ENCODE measurements at places on chromosomes 1 and 21.

GRCh38 chr1:30258471-30258870 lies 464.9 kb downstream of the MATN1 start:
- DNase-seq = no peak

GRCh38 chr1:221040101-221040500 lies 160.9 kb downstream of the HLX start:
- no peak for DNase-seq

GRCh38 chr21:41102281-41102680 lies 65.7 kb upstream of the BACE2 start:
- no peak for DNase-seq

DNA sequence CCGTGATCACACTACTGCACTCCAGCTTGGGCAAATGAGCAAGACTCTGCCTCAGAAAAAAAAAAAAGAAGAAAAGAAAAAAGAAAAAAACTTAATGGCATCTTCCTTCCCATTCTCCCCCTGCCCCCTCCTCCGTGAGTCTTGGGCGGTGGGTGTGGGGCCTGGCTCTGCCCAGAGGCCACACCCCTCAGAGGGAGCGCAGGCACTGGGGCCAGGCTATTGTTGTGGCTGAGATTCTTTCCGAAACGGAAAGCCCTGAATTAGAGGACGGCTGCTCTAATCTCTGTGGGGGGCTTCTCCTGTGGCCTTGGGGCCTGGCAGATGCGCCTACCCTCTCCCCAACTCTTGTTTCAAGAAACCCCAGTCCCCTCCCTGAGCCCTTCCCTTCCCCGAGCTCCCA lies 4.1 kb upstream of the FAM110D start:
- no peak for DNase-seq

DNA sequence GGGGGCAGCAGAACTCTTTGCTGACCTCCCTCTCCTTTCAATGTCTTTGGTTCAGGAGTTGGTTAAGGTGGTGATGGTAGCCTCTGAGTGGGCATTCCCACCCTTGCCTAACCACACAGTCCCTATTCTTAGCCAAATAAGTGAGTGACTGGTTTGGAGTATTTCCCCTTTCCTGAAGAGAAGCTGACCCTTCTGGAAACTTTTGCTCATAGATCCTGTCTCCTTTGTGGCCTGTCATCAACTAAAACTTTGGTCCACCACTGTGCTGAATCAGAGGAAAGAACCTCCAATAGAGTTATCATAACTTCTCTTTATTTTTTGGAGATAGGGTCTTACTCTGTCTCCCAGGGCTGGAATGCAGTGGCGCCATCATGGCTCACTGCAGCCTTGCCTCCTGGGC lies 31.1 kb downstream of the C1orf21 start:
- DNase-seq = no peak

- peak; percentile 96 for DNase-seq
These were observed 56.3 kb upstream of the COA6 start for GRCh38 chr1:234316937-234317336.

DNA sequence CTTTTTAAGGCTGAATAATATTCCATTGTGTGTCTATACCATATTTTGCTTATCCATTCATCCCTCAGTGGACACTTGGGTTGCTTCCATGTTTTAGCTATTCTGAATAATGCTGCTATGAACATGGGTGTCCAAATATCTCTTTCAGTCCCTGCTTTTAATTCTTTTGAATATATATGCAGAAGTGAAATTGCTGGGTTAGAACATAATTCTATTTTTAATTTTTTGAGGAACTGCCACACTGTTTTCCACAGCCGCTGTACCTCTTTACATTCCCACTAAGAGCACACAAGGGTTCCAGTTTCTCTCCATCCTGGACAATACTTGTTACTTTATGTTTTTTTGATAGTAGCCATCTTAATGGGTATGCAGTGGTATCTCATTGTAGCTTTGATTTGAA lies 65.6 kb downstream of the RIMS3 start:
- DNase-seq = no peak

GRCh38 chr1:44409757-44410156 lies 4.7 kb downstream of the RNF220 start:
- no peak for DNase-seq

- no peak for DNase-seq
These were observed 1069.4 kb upstream of the ADGRL2 start for GRCh38 chr1:80731241-80731894.

DNA sequence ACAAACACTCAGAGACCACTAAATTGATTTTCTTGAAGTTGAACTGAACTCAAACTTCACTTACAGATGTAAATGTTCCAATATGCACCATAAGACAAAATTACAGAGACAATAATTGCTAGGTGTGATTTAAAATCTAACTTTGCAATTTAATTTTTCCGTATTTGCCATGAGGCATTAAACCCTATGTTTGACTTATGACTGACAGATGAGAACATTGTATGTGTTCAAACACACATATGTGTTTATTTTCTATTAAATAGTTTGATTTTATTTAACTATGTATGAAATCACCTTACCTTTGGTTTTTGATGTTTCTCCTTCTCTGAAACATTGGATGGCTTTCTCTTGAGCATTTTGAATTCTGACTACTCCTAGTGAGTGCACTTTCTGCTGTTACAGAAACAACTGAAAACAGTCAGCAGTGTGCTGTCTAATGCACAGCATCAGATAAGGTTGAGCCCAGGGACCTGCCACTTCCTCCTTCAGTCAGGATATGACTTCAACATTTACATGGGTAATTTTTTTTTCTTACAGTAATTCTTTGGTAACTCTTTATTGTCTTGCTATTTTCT lies at the start of gene SAMSN1:
Gene SAMSN1, minus strand, starts transcription at position 410 of the 575 bp plus-strand sequence. Its CDS starts 54 bp downstream, at position 356.
- no peak for DNase-seq

- DNase-seq = no peak
These were observed at the start of gene CD52 for GRCh38 chr1:26317612-26318337. CD52 (plus strand) TSS chr1:26317958; CDS start chr1:26318018, 60 bp downstream.

GRCh38 chr1:35834218-35834617 lies 26.4 kb downstream of the AGO4 start:
- no peak for DNase-seq

GRCh38 chr1:88655685-88656299 lies 28.3 kb upstream of the PKN2 start:
- peak; percentile 6 for DNase-seq

DNA sequence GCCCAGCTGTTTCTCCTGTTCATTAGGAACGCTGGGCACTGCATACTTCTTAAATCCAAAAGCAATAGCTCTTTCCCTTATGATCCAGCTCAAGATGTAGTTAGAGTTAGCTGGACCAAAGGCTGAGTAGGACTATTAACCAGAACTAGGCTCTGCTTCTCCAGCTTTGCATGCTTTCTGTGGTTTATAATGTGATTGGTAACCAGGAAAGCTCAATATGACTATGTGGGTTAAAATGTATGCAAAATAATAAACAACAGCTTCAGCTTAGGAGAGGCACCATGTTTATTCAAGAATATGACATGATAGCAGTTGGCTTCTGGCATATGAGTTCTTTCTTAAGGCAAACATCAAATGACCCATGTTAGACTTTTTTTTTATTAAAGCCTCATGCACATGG lies 73.8 kb downstream of the LYPLAL1 start:
- DNase-seq = no peak

DNA sequence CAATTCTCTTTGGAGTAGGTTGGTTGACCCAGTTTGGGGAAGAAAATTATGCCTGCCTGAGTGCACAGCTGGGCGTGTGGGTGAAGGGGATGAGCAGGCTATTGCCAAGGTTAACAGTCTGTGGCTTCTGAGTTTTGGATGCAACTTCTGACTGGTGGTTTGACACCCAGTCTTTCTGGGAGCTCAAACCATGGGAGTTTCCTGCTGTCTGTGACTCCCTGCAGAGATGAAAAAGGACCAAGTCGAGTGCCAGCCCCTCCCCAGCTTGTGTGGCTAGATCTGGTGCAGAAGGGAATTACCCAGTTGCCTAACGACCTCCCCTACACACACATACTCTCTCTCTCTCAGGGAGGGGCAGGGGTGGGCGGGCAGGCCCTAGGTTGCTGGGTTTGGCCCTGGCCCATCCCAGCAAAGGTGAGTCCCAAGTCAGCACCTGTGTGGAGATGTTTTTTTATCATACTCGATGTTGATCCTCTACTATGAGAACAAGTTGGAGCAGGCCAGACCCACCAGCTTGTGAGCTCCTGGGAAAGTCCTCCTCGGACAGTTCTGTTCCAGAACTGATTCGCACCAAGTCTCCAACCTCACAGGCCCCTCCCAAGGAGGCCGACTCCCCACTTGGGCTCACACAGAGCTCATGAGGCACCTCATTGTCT lies 28.2 kb downstream of the PKP1 start:
- DNase-seq = peak; percentile 78

DNA sequence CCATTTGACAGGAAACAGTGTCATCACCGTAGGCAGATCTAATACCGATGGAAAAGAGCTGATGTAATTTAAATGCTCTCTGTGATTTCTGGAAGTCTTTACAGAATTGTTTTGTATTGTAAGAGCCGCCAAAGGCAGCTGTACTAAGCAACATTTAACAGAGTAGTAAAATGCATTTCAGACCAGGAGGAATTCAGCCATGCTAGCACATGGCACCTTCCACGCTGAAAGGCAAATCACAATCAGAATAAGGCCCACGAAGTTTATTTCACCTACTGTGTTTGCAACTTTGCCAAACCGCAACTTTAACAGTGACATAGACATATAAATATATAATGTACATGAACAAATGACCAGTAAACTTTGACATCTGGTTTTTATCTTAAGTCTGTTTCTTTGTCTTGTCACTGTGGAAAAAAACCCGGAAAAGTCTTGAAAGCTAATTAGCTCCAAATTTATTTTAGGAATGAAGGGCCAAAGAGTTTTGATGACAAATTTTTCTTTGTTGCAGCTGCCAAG lies 26.1 kb upstream of the DISC1 start:
- DNase-seq = no peak

DNA sequence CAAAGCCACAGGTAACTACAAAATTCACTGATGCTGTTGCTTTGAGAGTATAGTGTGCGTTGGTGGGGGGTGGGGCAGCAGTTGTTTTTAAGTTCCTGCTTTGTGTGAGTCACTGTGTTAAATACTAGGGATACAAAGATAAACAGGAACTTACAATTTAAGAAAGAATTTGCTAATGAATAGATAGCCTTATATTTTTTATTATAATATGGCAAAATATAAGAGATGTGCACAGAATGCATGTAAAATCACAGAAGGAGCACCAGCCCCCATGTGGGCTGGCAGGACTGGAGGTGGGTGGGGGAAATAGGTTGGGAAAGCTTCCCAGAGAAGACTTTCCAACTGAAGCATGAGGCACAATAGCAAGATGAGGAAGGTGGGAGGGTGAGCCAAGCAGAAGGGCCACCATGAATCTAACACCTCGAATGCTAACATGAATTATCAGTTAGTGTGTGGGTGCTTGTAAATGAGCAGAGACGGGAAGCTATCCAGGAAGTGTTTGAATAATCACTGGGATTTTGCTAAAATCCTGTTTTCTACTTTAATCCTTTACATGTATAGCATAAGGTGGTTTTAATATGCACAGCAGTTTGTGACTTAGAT lies 57.0 kb upstream of the RAVER2 start:
- DNase-seq = no peak

DNA sequence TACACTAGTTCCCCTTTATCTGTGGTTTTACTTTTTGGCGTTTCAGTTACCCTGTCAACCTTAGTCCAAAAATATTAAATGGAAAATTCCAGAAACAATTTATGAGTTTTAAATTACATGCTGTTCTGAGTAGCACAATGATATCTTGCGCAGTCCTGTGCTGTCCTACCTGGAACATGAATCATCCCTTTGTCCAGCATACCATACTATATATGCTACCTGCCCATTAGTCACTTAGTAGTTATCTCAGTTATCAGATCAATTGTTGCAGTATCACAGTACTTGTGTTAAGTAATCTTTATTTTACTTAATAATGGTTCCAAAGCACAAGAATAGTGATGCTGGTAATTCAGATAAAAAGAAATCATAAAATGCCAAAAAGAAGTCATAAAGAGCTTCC lies 52.7 kb downstream of the AGBL4 start:
- no peak for DNase-seq

DNA sequence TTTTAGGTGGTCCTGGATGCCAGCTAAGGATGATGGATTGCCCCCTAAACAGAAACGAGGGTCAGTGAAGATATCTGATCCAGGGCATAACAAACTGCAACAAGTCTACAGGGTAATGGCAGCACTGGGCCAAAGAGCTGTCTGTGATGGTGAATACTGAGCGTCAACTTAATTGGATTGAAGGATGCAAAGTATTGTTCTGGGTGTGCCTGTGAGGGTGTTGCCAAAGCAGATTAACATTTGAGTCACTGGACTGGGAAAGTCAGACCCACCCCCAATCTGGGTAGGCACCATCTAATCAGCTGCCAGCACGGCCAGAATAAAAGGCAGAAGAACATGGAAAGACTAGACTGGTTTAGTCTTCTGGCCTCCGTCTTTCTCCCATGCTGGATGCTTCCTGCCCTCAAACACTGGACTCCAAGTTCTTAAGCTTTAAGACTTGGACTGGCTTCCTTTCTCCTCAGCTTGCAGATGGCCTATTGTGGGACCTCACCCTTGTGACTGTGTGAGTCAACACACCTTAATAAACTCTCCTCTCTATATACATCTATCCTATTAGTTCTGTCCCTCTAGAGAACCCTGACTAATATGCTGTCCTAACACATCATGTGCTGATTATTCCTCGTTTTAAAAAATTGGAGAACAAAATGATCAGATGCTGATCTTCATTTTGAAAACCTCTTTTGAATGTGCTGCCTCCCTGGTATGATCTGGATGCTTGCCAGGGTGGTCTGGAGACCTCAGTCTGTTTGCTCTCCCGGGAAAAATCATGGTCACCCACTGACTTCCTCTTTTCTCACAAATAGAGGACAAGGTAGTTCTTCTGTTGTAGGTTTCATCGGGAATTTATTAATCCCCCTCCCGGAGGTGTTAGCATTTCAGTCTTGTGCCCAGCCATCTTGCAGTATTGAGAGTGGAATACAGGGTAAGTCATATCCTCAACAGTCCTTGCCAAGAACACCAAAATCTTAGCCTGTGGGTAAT lies 234.7 kb downstream of the SETD4 start:
- DNase-seq = no peak

- DNase-seq = no peak
These were observed 853.4 kb downstream of the KCNT2 start for GRCh38 chr1:195754874-195755273.

- DNase-seq = no peak
These were observed 38.9 kb upstream of the MAP10 start for GRCh38 chr1:232766241-232766890.

DNA sequence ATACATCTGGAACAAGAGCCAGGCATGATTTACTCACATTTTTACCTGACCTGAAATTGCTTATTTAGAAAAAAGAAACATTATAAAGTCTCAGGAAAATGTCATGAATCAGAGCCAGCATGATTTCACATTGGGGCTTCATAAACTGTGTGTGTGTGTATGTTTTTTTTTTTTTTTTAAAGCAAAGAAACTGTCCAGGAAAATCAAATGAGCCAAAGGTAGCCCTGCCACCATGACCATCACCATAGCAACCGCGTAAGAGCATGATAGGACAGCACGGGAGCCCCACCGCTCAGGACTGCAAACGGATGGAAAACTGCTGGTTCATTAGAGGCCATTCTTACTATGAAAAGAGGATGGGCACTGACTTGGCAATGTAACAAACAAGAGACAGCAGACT lies 139.2 kb downstream of the NTMT2 start:
- peak; percentile 53 for DNase-seq

DNA sequence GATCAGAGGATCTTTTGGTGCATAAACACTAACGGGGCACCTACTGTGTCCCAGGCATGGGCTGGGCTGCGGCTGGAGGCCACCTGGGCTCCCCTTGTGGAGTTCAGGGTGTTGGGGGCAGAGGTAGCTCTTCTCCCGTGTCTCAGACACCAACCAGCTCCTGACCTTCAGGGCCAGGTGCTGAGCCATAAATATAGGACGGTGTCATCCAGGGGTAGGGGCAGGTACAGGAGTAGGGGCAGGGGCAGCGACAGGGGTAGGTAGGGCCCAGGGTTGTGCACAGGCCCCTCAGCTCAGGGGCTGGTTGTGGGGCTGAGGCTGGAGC lies 18.0 kb upstream of the LRRC3 start:
- no peak for DNase-seq
